ENCODE measurements at places on chromosomes 13 and 19.

GRCh38 chr13:44403461-44404056, 29.9 kb downstream of the SERP2 start:
- no peak for DNase-seq

GRCh38 chr13:87311165-87311564, 360.0 kb upstream of the SLITRK5 start:
- DNase-seq, result no peak

DNA sequence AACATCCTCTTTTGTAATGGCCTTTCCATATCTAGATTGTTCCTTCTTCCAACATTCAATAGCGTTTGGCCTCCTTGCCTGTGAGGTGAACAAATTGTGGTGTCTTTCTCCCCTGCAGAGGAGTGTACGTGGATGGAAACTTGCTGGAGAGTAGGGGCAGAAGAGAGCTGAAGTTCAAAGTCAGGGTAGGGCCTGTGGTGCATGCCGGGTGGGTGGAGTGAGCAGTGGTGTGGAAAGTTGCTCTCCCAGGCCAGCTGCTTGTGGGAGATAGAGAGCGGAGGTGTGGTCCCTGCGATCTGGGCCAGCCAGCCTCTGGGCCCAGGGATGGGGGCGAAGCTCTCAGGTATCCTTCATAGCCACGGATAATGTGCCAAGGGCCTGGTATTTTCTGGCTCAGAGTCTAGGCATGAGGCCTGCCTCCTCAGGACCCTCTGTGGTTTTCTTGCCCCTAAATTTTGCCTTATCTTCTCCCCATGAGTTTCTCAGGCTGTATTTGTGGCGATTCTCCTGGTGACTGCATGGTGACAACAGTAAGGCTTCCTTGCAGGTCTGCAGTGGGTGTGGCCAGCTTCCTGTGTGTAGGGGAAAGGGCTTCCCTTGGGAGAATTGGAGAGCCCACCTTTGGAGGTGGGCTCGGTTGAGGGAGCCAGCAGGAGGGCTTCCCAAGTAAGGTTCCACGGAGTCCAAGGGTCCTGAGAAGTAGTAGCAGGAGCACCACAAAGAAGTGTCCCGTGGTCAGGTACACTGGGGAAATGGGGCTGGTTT, 6.7 kb downstream of the RGCC start:
- peak; percentile 42 for DNase-seq

DNA sequence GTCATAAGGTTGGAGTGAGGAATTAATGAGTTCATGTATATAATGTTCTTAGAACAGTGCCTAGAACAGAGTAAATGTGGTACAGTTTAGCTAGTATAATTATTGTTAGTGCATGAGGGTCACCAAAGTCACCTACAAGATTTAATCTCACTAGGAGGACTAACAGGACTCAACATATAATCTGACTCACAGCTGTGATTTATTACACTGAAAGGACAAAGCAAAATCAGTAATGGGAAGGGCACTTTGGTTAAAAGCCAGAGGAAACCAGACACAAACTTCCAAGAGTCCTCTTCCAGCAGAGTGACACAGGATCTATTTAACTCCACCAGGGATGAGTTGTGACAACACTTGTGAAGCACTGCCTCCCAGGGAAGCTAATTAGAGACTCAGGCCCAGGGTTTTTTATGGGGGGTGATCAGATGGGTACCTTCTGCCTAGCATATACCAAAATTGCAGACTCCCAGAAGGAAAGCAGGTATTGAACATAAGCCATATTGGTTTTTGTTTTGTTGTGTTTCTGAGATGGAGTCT, 341.2 kb upstream of the DACH1 start:
- no peak for DNase-seq

DNA sequence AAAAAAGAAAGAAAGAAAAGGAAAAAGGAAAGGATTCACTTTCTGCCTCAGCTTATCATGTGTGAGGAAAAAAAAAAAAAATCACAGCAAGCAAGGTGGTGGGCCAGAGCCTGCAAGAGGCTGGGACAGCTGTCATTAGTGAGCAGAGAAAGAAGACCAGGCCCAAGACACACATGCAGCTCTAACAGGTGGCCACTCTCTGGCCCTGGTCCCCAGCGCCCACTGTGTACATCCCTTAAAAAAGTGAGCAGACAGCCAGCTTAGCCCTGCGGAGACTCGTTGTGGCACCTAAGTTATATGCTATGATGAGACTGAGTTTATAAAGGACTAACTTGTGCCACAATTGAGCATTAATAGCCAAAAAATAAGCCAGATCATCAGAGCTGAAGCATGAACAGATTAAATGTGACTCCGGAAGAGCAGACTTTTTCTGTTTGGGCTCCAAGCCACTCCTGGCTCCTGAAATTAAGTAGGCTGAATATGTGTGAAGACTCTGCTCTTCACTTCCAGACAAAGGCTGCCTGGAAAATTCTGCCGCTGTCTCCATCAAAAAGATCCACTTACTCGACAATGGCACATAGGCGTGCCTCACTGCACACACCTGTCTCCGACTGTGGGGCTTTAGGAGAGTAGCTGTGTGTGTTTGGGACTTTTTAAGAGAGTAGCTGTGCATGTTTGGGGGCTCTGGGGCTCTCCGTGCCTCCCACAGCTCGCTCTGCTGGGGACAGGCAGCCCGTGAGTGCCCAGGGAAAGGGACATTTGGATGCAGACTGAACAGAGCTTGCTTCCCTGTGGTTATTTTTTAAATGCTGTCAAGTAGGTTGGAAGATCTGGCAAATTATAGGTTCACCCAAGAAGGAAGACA, 55.0 kb downstream of the LATS2 start:
- DNase-seq, result no peak

- DNase-seq, result peak; percentile 69
These were observed 17.3 kb downstream of the SIGLEC8 start for GRCh38 chr19:51440846-51441409.

DNA sequence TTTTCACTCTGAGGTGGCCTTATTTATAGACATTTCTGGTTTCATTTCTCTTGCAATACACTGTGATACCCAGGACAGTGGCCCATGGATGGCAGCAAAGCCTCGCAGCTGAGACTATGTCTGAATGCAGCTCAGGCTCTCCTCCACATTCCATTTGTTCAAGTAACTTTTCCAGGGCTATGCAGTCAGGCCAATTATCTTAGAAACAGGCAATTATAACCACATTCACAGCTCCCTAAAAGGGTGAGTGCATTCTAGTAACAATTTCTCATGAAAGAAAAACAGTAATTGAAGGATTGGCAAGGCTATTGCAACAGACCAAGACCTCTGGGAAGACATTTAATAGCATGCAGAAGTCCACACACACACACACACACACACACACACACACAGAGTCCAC, 264.0 kb downstream of the TBC1D4 start:
- DNase-seq, result no peak

GRCh38 chr19:3670796-3671679, 29.2 kb downstream of the PIP5K1C start:
- no peak for DNase-seq

GRCh38 chr13:97574926-97575325, 141.0 kb downstream of the RAP2A start:
- DNase-seq, result peak; percentile 1

DNA sequence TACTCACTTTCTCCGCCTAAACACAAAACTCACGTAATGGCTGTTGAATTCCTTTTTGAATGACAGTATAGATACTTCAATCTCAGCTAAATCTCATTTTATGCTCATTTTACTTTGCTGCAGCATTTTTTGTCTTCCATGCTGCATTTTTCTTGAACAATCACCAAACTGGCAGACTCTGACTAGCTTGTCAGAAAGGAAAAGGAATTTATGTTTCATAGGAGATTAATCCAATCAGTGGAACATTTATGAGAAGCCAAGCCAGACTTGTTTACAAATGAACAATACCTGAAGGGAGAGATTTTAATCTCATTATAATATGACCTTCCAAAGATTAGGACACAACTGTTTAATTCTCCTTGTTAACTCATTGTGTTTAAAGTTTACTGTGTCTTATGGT, 1044.3 kb downstream of the DIAPH3 start:
- no peak for DNase-seq

GRCh38 chr13:103156346-103156998, 90.3 kb upstream of the SLC10A2 start:
- no peak for DNase-seq

DNA sequence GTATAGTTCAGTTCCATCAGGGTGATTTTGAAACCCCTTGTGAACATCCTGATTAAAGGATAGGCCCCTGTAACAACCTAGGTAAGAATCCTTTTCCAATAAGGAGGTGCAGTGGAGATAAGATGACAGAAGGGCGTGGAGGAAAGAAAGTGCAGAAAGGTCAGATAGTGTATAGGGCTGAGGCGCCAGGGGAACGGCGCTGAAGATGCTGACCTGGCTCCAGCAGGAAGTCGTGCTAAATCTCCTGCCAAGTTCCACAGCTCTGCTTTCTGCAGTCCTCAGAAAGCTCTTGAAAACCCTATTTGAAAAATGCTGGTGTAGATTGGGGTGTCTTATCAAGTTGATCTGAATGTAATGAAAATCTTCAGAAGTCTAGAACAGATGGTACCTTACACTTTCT, 221.7 kb downstream of the COG6 start:
- DNase-seq, result no peak

DNA sequence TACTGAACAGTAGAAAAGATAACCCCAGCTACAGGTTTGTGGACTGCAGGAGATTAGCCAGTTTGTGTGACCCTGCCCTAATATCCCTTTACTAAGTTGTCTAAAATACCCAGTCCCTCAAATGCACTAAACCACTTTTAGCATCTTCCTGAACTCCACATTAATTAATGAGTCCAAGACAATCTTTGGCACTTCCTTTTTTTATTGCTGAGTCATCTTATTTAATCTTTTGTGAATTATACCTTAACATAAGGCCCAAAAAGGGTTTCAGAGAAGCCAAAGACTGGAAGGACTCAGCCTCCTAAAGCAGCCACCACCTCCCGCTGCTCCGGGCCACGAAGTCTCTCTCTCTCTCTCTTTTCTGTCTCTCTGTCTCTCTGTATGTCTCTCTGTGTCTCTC, 48.8 kb upstream of the PDCD5 start:
- DNase-seq, result no peak

- DNase-seq, result no peak
These were observed 26.4 kb downstream of the CYSLTR2 start for GRCh38 chr13:48679941-48680680.

- DNase-seq, result no peak
These were observed 29.3 kb downstream of the GSX1 start for GRCh38 chr13:27821566-27821965.

GRCh38 chr13:51874651-51875050, 12.9 kb downstream of the CCDC70 start:
- no peak for DNase-seq

DNA sequence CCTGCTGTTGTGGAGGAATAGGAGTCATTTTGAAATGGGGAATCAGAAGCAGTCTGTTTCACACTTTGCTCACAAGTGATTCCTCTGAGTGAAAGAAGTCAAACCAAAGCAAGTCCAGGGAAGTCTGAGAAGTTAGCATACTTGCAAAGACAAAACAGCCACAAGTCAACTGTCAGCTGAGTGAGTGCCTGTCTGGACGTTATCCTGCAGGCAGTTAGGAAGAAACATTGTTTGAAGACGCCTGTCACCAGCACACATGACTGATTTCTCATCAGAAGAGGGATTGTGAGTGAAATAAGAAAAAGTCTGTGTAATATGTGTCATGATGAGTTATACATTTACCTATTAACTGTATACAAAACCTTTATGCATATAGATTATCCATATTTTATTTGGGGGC, 153.5 kb downstream of the KCNRG start:
- no peak for DNase-seq

- DNase-seq, result no peak
These were observed 475.1 kb downstream of the FOXO1 start for GRCh38 chr13:40191186-40191980.

- no peak for DNase-seq
These were observed 13.2 kb downstream of the NUCB1 start for GRCh38 chr19:48913114-48913889.

GRCh38 chr13:110387451-110388107, 80.5 kb downstream of the COL4A2 start:
- no peak for DNase-seq

- no peak for DNase-seq
These were observed 43.8 kb downstream of the SPTBN4 start for GRCh38 chr19:40510526-40511115.

DNA sequence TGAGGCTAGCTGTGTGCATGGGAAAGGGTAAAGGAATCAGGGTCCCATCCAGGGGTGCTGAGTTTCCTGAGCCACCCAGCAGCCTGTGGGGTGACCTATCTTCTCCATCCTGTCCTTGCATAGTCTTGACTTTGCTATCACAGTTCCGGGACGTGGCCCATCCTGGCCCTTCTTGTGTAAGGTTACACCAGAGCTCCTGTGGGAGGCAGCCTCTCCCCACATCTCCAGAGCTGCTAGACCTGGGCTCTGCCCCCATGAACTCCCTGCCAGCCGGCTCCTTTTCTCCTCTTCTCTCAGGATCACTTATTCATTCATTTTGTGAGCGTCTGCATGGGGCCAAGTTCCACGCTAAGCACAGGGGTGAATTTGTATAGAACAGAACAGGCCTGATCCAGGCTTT, 238.9 kb downstream of the TSHZ3 start:
- DNase-seq, result peak; percentile 2

GRCh38 chr13:42981317-42981716, 10.7 kb downstream of the EPSTI1 start:
- DNase-seq, result no peak

- no peak for DNase-seq
These were observed 217.4 kb downstream of the DLEU7 start for GRCh38 chr13:50626101-50626547.

DNA sequence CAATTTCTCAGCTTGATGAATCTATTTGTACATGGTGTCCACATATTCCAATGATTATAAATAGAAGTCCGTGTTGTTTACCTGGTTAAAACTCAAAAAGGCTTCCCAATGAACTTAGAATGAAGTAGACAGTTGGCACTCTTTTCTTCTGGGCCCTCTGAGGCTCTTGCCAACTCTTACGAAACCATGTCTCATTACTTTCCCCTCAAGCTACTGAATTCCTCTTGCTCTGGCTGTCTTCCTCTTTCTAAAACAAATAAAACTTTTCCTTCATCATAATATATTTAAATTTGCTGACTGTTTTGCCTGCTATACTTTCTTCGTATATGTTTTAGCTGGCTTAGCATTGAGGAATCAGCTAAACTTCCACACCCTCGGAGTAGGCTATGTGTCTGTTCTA, 139.7 kb downstream of the SLITRK6 start:
- DNase-seq, result no peak

Data from stimulated activated CD4-positive, alpha-beta T cell treated with anti-CD3 and anti-CD28 coated beads, Interleukin-4, amount 100 ng/mL, for 48 hours (primary cell).